Cardiac septum (tissue), 1 donor: ENCODE measurements at places on chromosomes 12 and 14. TPM values are rescaled to one million over a fixed set of nuclear protein-coding genes. Genes with fewer than 3 reads are reported as not detected.

GRCh38 chr12:84290168-84290567 lies 622.4 kb downstream of the SLC6A15 start:
- no peak for DNase-seq

The SRRM4 gene
- 0.59 TPM for total RNA-seq

The HOXC13 gene
- not detected for total RNA-seq

DNA sequence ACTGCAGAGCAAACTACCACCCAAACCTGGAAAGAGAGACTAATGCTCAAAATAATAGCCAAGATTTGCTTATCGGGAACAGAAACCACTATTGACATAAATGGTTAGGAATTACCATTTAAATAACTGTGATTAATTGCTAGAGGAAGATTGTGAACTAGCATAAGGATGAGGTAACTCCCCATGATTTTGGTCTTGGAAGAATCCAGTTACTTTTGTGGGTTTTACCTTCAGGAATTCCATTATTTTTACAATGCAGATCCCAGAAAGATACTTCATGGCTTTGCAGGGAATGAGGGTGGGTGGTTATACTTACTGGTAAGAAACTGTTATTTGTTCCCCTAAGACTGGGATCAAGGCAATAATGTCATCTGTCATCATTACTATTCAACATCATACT lies 652.9 kb upstream of the FLRT2 start:
- DNase-seq: no peak

DNA sequence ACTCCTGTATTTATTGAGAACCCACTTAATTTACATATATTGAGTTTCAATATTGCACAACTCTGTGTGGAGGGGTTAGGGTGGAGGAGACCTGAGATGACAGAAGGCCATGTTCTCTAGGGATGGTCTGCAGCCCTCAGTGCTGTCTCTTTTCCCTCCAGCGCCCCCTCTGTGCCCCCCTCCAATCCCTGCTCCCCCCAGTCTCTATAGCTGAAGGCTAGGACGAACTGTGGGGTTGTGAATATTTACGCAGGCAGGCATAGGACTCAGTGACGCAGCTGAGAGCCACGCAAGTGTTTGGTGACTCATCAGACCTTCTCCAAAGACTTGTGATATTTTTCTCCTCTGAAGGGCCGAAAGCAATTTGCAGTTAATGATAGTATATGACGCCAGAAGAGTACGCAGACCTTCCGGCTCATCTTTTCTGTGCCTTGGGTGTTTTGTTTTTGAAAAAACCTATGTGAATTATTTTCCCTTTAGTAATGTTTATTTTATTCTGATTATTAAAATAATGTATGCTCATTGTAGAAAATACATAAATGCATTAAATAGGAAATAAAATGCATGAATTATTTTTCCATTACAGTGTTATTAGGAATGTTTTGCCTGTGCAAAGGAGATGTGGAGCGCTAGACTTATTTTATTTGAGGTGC lies 85.3 kb downstream of the SLC25A47 start:
- no peak for DNase-seq

The HOXC12 gene
- total RNA-seq: not detected

DNA sequence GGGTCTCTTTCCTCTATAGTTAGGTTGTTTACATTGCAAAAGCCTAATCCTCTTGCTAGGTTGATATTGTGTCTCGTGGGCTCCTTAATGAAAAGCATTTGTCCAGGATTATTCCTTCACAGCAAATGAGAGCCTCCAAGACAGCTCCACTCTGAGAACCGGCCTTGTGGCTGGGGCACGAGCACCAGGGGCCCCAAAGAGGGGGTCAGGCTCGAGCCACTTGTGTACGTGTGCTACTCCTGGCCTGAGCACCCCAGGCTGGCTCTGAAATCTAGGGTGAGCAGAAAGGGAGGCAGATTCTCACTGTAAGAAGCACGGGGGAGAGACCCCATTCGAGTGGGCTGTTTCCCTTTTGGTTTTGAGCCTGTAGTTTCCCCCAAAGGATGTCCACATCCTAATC lies 45.0 kb upstream of the FZD10 start:
- no peak for DNase-seq

- no peak for DNase-seq
Observed at GRCh38 chr14:49549446-49549845, 36.7 kb downstream of the RPS29 start.

GRCh38 chr12:21813125-21813524 lies 38.6 kb upstream of the KCNJ8 start:
- no peak for DNase-seq

The PTHLH gene
- 1.9 TPM for total RNA-seq

The OR6C3 gene
- not detected for total RNA-seq

DNA sequence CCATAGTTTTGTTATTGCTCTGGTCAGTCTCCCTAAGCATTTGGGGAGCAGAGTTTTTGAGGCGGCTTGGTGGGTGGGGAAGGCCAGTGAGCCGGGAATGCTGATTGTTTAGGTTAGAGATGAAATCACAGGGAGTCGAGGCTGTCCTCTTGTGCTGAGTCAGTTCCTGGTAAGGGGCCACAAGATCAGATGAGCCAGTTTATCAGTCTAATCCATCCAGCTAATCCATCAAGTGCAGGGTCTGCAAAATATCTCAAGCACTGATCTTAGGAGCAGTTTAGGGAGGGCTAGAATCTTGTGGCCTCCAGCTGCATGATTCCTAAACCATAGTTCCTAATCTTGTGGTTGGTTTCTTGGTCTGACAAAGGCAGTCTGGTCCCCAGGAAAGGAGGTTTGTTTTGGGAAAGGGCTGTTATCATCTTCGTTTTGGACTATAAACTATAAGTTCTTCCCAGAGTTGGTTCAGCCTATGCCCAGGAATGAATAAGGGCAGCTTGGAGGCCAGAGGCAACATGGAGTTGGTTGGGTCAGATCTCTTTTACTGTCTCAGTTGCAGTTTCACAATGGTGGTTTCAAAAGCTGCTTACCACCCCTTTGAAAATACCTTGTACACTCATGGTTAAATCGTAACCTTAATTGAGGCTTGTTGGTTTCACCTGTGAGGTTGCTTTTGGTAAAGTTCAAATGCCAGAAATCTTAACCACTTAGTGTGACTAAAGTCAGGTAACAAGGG lies 33.6 kb upstream of the HIGD1C start:
- no peak for DNase-seq

- DNase-seq: no peak
Observed at GRCh38 chr14:95117937-95118721, 39.2 kb downstream of the DICER1 start.

GRCh38 chr12:57836442-57837375 lies 9.8 kb downstream of the CTDSP2 start:
- DNase-seq: peak; percentile 85

GRCh38 chr14:50088731-50089130 lies 27.6 kb downstream of the VCPKMT start:
- DNase-seq: no peak

- DNase-seq: no peak
Observed at GRCh38 chr14:66247662-66248193, 238.4 kb upstream of the CCDC196 start.

- no peak for DNase-seq
Observed at GRCh38 chr12:14665354-14666348, 30.7 kb downstream of the GUCY2C start.

GRCh38 chr12:109134186-109134917 lies 18.0 kb downstream of the ACACB start:
- no peak for DNase-seq

The CCDC198 gene
- total RNA-seq: not detected

- DNase-seq: no peak
Observed at GRCh38 chr12:5197131-5197530, 153.5 kb downstream of the KCNA5 start.

The MON2 gene
- total RNA-seq: 26.4 TPM

DNA sequence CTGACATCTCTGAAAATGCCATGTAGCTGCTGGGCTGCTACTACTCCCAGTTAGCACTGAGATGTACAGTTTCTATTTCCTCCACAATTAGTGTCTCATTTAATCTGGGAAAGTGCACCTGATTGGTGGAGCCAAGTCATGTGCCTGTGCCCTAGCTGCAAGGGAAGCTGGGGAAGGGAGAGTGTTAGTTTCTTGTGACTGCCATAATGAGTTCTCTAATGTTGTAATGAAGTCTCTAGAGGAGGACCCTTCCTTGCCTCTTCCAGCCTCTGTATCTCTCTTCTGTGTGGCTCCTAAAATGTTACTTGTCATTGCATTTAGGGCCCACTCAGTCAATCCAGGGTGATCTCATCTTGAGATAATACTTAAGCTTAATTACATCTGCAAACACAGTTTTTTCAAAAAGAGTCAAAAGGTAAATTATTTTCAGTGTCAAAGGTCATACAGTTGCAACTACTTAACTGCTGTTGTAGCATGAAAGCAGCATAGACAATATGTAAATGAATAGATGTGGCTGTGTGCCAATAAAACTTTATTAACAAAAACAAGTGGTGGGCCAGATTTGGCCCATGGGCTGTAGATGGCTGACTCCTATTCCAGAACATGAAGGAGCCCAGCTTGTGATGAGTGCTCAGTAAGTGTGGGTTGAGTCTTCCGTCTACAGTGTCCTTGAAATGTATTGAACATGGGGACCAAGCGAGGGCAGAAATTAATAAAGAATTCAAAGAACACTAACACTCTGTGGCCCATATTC lies 137.2 kb upstream of the MAP1LC3B2 start:
- DNase-seq: no peak

- DNase-seq: no peak
Observed at GRCh38 chr12:5881101-5881606, 63.9 kb downstream of the ANO2 start.

DNA sequence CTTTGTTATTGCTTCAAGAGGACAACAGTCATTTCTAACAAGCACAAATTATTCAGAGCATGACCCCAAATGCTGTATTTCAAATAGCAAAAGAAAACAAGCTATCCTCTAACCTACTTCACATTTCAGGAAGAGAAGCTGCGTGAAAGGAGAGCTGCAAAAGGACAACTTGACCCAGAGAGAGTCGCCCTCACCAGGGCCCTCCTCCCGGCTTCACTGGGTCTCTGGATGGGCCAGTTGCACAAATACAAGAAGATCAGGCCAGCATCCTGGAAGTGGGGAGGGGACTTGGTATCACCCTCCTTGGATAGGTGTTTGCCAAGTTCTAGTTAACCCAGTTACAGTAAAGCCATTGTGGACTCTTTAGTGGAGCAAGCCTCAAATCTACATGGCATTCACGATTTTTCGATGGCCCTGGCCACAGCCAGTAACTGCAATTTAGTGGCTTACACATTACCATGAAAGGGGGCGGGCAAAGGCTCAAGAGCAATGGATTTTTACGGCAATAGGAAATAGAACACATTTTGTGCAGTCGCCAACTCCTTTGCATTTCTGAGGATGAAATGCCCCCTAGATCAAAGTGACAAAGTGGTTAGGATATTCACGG lies 166.9 kb upstream of the DIO2 start:
- no peak for DNase-seq

The RDH16 gene
- 0.22 TPM for total RNA-seq

DNA sequence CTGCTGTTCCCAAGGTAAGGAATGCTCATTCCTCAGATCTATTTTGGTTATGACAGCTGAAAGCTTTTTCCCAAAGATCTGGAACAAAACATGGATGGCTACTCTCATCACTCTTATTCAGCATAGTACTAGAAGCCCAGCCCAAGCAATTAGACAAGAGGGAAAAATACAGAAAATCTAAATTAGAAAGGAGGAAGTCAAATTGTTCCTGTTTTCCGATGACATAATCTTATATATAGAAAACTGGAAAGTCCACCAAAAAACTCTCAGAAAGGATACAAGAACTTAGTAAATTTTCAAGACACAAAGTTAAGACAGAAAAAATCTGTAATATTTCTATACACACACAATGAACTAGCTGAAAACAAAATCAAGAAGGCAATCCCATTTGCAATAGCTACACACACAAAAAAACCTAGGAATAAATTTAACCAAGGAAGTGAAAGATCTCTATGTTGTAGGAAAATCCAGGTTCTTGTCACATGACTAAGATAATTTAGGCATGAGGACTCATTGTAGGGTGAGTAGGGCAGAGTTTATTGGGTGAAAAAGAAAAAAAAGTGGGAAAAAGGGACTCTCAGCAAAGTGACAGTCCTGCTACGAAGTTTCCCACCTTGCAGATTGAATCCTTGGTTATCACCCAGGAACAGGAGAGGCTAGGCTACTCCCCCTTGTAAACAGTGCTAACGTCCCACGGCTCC lies 28.6 kb upstream of the KLRB1 start:
- DNase-seq: no peak

- DNase-seq: no peak
Observed at GRCh38 chr12:56719056-56719455, 6.0 kb downstream of the NACA start.

The SP1 gene
- total RNA-seq: 31.3 TPM

The A2ML1 gene
- not detected for total RNA-seq

DNA sequence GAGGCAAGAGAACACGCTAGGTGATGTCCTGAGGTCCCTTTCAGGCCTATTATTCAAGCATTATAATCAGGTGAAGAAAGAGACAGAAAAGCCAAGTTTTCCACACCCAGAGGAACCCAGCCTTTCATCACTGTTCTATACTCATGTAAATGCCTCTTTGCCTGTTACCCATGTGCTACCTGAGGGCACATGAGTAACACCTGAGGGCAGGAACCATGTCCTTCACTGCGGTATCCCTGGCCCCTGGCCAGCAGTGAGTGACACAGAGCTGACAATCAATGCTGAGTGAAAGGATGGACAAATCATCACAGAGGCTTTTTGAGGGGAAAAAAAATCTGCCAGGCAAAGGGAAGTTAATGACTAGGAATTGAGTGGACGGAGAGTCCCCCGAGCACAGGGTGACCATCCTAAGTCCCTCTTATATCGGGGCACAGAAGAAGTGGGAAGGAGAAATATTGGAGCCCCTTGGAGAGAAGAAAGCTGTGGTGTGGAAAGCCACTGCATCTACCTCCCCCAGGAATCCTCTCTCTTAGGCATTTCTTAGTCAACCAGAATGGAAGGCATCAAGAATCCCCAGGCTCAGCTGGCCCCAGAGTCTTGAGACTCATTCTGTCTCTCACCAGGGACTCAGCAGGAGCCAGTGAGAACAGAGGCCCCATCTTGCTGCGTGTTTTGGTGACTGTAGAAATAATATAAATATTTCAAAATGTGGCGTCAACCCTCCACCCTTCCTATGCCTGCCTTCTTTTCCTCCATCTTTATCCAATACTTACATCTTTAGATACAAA lies 212.9 kb downstream of the DPF3 start:
- DNase-seq: no peak

DNA sequence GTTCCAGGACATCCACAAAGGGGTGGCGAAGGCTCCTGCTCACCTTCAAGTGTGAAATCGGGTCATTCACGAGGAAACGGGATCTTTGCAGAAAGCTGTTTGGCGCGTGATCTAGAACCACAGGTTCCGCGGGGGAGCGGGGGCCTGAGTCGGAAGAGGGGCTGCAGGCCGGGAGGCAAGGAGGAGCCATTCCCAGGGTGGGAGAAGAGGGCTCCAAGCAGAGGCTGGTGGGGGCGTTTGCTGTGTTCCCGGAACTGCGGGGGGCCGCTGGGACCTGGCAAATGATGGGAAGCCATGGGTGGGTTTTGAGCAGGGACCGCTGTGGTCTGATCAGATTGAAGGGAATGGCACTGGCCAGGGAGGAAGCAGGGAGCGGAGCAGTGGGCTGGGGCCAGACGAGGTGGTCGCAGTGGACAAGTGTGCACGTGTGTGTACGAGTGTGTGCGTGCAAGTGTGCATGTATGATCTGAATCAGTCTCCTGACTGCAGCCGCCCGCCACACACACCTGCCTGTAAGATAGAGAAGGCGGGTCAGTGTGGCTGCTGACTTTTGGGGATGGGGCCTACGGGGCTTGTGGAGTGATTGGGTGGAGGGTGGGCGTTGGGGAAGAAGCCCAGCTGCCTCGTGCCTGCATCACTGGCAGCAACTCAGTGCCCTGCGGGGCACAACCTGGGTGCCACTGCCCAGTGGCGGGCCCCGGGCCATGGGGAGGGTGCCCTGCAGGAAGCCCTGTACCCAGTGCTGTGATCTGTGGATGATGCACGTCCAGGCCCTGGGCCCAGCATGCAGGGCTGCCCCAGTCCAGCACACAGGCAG lies 141.9 kb downstream of the KIF26A start:
- DNase-seq: peak; percentile 56

The TMEM52B gene
- not detected for total RNA-seq
